ENCODE measurements at places on chromosomes 5 and 9.

- DNase-seq = no peak
Observed at GRCh38 chr5:36842087-36842486, 34.5 kb upstream of the NIPBL start.

DNA sequence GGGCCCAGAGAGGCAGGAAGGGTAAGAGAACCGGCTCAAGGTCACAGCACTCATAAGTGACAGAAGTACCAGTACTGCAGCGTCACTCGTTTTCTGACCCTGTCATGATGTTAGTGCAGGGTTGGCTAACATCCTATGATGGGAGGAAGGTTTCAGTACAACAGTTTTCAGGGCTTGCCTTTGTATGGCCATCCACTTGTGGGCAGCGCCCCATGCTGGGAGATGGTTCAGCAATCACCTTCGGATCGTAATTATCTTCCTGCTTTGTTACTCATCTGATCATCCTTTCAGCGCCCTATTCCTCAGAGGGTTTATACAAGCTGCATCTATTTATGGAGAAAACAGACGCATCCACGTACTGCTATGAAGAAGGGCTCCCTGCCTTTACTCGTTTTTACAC, 2.4 kb downstream of the MAP1B start:
- peak; percentile 66 for DNase-seq

DNA sequence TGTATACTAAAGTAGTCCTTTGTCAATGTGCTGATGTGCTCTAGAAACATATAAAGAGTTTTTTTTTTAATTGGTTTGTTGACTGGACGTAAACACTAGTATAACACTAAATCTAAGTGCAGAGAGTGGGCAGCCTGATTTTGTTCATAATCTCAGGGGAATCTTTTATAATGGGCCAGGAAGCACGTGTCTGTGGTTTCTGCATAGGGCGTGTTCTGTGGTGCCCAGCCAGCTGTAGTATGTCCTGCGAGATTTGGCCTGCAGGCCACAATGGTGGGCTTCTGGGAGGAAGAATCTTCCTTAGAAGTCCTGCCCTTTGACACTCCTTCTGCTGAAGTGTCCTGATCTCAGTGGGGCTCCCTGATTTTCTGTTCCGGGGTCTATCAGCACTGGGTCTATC, 49.0 kb upstream of the DHFR start:
- DNase-seq = peak; percentile 7

DNA sequence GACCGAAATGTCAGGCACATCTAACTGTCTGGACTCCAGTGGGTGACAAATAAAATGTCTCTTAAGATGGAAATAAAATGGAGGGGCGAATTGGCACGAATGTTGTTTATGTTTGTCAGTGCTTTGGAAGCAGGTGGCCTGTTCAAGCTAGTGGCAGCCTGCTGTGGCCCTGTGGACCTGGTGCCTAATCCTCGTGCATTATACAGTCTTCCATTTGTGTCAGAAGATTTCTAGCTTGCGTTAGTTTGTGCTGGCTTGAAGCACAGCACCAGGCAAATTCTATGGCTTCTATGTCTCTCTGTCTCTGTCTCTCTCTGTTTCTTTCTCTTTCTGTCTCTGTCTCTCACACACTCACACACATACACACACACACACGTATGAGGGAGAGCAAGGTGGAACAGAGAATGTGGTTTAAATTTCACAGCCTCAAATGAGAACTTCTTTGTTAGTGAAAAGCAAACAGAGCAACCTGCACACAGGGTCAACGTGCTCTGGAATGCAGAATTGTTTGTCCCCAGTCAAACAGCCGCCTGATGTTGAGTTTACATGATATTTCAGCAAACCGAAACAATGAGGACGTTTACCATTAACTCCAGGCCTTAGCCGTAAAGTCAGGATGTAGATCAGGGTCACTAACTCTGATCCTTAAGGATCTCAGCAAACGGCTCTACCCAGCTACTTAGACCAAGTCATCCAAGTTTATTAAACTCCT, 39.0 kb upstream of the CD180 start:
- DNase-seq = no peak
